ENCODE measurements at places on chromosomes 4 and X.

- no peak for DNase-seq
Observed at GRCh38 chrX:108304210-108304609, 134.0 kb downstream of the COL4A6 start.

GRCh38 chrX:18491587-18492340 is 66.4 kb downstream of the CDKL5 start:
- DNase-seq = no peak

DNA sequence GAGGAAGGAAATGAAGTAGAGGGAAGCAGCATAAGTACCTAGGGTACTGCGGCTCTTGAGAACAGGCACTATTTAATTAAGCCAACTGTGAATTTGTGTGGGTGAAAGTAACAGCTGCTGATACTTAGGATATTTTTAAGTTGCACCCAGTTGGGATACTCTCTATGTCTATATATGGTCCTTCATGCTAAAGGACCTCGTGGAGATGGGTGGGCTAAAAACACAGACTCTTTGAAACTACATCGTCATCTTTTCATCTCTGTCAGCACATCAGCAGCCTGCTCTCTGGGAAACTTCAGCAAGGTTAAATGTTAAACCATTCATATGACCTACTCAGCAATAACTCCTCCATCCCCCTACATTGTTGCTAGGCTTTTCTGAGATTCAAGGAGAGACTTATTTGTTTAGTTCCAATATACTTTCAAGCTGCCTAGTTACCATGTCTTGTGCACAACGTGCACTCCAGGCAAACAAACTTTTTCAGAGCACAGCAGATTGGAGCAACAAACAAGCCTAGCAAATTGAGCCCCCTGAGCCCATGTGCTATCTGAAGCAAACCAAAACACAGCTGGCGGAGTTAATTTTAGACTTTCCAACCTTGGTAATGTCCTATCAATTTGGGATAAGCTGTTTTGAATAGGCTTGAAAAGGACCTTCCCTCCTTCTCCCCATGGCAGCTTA is 6.2 kb upstream of the MOB1B start:
- DNase-seq = no peak

GRCh38 chrX:124035657-124036056 is 74.2 kb downstream of the STAG2 start:
- no peak for DNase-seq

DNA sequence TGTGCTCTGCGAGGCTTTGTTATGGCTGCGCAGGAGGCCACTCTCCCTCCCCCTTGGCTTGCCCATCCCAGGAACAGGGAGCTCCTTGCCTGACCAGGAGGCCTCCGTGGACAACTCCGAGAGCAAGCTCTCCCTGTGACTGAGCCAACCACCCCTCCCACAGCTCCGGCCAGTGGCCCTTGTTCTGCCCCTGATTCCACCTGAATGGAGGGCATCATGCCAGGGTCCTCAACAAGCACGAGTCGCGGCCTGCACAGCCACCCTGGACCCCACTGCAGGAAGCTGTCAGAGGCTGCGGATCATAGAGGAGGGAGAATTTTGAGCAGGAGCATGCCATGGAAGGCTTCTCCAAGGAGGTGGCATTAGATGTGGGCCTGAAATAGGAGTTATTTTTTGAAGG is 44.8 kb upstream of the GRPEL1 start:
- no peak for DNase-seq

DNA sequence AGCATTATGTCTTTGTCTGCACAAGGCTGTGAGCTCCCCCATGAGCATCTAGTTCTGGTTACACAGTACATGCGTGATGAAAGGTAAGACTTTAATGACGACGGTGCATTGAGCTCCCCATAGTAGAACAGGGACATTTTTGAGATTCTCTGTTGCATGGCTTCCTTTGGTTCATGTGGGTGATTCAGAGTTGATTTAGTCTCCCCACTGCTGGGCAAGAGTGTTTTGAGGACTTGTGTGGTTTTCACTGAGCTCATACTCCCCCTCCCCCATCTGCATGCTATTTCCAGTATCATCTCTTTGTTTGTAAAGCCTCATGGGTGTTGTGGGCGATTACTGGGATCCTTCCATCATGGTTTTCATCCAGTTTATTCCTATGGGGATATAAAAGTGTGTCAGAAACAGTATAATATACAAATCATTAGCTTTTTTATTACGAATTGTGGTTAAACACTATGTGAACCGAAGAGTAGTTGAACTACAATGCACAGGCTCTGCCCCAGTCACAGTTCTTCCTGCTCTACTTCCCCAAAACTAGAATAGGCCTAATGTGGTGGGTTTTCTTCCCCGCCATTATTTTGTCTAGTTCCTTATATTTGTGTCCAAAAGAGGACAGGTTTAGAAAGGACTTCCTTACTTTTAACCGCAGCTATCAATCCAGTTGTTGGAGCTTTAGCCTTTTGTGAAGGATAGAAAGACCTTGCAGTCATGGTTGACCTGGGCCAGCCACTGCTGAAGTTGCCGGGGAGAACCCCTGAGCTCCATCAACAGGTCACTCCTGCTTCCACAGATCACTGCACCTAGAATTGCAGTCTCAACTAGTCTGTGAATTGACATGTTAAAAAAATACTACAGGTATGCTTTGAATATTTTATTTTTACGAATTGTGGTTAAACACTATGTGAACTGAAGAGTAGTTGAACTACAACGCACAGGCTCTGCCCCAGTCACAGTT is 30.4 kb downstream of the KIT start:
- peak; percentile 9 for DNase-seq

- DNase-seq = no peak
Observed at GRCh38 chrX:130145123-130145522, 20.5 kb downstream of the AIFM1 start.

DNA sequence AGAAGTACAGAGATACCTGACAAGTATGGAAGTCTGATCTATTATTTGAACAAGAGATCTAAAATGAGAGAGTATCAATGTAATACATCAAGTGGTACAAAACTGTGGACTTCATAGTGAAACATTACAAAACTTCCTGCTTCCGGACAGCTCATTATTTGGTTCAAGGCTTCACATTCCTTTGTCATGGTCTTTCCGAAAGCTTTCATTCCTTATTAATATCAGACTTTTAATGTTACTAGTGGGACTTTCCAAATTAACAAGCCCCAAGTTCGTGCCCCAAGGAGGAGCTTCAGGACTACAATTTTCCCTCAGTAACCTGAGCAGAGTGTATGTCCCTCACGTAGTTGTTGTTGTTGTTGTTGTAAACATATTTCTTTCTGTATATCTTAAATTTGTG is 1.2 kb downstream of the CHIC2 start:
- DNase-seq = peak; percentile 78

GRCh38 chrX:150192816-150193215 is 170.3 kb upstream of the MAMLD1 start:
- DNase-seq = no peak

GRCh38 chr4:104829761-104830160 is 316.9 kb upstream of the TET2 start:
- no peak for DNase-seq

All from inflammatory macrophage treated with lipopolysaccharide for 4 hours (primary cell).